Stimulated activated CD4-positive, alpha-beta T cell treated with anti-CD3 and anti-CD28 coated beads, Interleukin-2, amount 100 ng/mL, for 24 hours (primary cell): ENCODE measurements at places on chromosomes 12 and 14.

GRCh38 chr14:33948869-33949408, 1.9 kb downstream of the EGLN3 start:
- DNase-seq, result no peak

- peak; percentile 93 for DNase-seq
Measured at GRCh38 chr12:47812797-47813510, 6.7 kb downstream of the HDAC7 start.

GRCh38 chr12:102702447-102703114, 214.5 kb downstream of the PAH start:
- DNase-seq, result peak; percentile 30

- DNase-seq, result no peak
Measured at GRCh38 chr12:92803903-92804302, 101.1 kb downstream of the PLEKHG7 start.

DNA sequence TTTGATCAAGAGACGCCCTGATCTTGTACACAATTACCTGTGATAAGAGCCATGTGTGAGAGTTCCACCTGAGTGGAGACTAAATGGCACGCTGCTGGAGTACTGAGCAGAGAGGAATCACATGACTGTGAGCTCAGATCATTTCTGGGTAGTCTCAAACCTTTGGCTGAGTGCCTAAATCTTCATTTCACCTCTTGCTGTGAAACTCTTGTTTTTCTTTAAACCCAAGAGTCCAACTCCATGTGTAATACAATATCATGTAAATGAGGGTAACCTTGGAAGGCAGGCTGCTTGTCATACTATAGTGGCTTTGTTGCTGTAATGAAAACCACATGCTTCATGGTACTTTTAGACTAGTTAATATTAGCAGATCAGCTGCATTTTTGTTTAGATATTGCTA, 156.9 kb downstream of the CAND1 start:
- no peak for DNase-seq

- DNase-seq, result no peak
Measured at GRCh38 chr14:82441270-82441669, 907.6 kb upstream of the SEL1L start.

DNA sequence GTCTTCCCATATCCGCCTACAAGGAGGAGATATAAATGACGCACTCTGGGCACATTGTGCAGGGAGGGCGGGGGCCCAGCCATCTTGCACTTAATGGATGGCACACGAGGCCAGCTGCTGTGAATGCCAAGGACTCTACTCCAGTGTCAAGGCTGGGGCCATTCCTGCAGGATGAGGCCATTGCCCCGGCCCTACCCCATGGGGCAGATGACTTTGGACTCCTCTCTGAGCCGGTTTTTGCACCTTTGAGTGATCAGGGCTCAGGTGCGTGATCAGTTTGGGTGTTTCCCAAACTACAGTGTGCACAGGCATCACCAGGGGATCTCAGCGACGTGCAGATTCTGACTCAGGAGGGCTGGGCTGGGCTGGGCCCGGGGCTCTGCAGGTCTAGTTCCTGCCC, 16.1 kb downstream of the MMAB start:
- no peak for DNase-seq

DNA sequence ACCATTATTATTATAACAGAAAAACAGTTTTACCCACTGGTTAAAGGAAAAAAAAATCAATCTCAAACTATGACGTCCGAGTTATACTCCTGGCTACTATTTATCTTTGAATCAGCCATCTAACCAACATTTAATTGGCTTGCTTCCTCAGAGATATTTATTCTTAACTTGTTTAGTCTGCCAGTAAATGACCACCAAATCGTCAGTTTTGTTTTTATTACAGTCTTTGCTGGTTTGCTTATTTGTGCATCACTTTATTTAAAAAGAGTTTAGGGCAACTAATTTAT, 71.2 kb downstream of the RASSF8 start:
- no peak for DNase-seq

DNA sequence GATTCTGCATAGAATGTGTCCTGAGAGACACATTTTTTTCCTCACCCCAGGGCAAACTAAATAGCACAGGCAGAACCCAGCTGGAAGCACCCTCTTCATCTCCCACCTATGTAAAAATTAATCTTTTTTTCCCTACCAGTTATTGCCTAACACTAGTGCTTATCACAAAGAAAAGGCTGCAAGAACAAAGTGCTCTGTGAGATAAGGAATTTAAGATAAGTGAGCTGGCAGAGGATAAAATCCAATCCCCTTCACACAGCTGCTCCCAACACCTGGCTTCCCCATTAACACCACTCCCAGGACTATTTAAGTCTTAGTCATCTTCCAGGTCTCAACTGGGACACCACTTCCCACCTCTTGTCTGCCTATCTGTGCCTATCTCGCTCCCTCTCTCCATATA, 75.2 kb downstream of the TTC9 start:
- no peak for DNase-seq

DNA sequence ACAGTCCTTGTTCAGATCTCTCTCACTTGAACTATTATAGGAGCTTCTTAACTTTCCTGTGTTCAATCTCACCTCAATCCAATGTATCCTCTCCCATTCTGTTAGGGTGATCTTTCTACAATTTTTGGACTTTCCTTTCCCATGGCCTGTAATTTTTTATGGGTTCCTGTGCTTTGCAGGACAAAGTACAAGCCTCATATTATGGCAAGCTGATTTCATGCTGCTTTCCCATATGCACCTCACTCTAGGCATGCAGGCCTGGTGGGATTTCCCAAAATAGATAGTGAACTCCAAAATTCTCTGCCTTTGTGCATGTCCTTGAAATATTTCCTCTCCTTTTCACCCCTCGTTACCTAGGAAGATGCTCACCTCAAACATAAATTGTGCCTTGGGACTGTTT, 499.4 kb downstream of the NAV3 start:
- no peak for DNase-seq

DNA sequence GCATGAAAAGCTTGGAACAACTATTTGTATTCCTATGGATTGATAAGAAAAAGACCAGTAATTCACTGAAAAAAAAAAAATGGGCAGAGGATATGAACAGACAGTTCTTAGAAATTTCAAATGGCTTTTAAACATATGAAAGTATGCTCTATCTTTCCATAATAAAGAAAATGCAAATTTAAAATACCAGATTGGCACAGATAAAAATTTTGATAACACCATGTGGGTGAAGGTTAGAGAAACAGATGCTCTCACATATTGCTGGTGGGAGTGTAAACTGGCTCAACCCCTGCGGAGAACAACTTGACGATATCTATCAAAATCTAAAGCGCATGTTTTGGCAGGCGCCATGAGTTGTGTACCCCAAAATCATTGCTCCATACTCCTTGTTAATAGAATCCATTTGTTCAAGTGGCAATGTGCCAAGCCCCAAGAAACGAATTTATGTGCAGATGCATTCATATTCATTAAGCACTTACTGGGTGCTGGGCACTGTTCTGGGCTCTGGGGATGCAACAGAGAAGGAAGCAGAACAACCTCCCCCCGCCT, 29.5 kb upstream of the TMPO start:
- no peak for DNase-seq

DNA sequence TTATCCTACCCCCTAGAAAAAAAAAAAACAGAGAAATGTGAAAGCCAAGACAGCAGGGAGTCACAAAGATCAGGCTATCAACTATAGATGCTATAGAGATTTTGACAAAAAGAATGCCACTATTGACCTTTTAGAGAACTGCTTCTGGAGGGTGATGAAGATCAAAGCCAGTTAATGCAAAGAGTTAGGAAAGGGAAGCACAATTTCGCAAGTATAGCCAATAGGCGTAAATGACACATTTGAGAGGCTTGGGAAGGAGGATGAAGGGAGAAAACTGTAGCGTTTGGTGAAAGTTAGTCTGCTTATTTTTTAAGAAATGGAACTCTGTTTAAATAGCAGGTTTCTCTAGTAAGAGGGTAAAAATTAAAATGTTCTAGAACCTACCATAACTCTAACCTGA, 190.7 kb downstream of the DUSP6 start:
- no peak for DNase-seq

- DNase-seq, result no peak
Measured at GRCh38 chr14:32012062-32012461, 65.0 kb upstream of the ARHGAP5 start.

DNA sequence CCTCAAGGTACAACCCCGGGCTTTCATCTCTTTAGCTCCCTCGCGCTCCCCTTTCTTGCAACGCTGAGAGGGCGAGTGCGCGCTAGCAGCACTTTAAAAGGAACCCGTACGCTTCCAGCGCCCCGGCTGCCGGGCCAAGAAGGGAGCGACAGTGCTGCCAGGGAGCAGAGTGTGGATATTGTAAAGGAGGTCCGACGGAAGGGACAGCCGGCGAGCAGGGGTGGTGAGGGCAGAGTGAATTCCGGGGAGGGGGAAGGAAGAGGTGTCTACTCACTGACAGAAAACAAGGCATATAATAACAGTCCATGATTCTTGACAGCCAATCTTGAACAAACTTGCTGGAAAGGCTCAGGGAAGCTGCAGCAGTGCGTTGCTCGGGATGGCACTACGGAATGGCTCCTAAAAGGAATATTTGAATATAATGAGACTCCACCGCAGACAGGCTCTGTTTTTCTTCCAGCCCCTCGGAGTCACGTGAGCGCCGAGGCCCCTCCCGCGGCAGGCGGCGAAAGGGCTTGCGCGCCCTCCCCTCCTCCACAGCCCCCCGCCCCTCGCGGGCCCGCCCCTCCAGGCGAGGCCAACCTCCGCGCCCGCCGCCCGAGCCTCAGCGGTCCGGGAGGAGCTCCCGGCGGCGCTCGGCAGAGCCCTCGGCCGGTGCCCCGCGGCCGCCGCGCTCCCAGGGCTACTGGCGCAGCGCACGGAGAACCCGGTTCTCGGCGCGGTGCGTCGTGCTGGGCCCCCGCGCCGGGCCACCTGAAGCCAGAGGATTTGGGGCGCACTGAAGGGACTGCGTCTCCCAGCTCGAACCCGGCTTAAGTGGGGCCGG, 3.4 kb downstream of the BMP4 start:
- DNase-seq, result peak; percentile 23

- no peak for DNase-seq
Measured at GRCh38 chr14:104093366-104094055, 8.0 kb downstream of the ASPG start.

- no peak for DNase-seq
Measured at GRCh38 chr12:33944703-33945437, 77.4 kb upstream of the ALG10 start.

DNA sequence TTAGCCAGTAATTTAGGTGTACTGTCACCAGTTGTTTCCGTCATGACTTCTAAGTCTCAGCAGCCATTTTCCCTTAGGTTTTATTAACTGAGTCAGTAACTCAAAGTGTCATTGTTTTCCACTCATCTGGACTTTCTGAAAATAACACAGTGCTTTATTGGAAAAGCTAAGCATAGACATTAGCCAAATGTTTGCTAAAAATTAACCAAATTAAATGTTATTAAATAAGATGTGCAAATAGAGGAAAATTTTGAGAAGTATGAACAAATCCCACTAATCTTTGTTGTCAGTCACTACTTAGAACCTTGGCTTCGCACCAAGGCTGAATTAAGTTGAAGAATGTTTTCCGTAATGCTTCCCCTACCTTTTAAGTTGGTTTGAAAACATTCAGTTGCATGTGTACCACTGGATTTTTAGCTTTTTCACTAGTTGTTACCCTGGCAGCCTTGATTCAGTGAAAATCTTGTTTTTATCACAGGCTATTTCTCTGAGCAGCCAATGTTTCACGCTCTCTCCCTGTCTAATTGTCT, 43.0 kb downstream of the BORCS5 start:
- no peak for DNase-seq

GRCh38 chr14:79809849-79810612, 401.3 kb downstream of the DIO2 start:
- DNase-seq, result no peak

- DNase-seq, result no peak
Measured at GRCh38 chr14:100701314-100701713, 25.4 kb upstream of the DLK1 start.

GRCh38 chr12:96427269-96427729, 27.1 kb upstream of the CDK17 start:
- no peak for DNase-seq

DNA sequence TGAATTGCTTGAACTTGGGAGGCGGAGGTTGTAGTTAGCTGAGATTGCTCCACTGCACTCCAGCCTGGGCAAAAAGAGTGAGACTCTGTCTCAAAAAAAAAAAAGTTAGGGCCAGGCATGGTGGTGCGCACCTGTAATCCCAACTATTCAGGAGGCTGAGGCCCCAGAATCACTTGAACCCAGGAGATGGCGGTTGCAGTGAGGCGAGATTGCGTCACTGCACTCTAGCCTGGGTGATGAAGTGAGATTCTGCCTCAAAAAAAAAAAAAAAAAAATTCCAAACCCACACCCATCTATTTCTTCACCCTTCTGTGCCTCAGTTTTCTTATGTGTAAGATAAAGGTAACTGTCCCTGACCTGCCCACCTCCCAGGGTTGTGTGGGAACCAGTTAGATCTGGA, 11.0 kb upstream of the MLXIP start:
- DNase-seq, result no peak

GRCh38 chr12:117872546-117873169, 96.1 kb downstream of the KSR2 start:
- DNase-seq, result no peak

GRCh38 chr12:49478949-49479664, 59.7 kb upstream of the KCNH3 start:
- no peak for DNase-seq

DNA sequence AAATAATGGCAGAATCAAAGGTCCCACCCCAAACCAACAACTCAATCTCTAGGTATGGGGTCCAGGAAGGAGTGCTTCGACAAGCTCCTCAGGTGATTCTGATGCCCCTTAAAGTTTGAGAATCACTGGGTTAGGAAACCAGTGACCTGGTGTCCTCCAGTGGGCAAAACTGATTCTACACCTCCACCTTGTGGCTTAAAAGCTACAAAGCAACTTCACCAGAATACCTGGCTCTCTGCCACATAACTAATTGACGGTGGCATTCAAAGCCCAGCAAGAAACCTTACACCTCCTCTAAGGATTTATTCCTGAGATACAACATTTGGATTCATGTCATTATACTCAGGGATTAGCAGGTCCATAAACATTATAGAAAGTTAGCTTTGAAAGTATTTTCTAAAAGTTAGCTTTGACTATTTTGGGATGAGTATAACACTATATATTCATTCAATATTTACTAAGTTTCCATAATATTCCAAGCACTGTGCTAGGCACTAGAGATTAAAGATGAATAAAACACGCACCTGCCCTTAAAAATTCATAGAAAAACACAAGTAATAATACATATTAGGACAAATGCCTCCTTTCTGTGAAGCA, 45.4 kb downstream of the DCAF5 start:
- DNase-seq, result no peak

DNA sequence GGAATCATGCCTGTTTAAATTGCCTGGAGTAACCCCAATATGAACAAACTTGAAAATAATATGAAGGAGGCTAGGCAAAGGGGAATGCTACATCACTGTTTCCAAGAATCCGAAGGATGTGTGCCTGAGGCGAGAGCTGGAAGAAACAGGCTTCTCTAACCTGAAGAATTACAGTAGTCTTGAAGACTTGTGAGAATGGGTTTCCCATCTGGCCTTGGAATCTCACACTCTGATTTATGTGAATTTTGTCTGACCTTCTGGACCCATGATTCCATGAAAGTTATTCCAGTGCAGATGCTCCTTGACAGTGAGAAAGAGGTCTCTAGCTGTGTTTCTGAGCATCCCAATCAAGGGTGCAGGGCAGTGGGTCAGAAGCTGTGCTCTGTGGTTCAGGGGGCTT, 122.1 kb upstream of the PARP11 start:
- no peak for DNase-seq

- no peak for DNase-seq
Measured at GRCh38 chr12:43206396-43206795, 345.6 kb downstream of the ADAMTS20 start.

GRCh38 chr12:52646613-52647012, 5.4 kb downstream of the KRT2 start:
- DNase-seq, result no peak
